ENCODE measurements at places on chromosomes 7 and 10. TPM values are rescaled to one million over a fixed set of nuclear protein-coding genes. Genes with fewer than 3 reads are reported as not detected.

VPS41 gene
- total RNA-seq, result 78.9 TPM

TDRD1 gene
- total RNA-seq, result 0.08 TPM

SLC26A3 gene
- total RNA-seq, result not detected

OPN4 gene
- not detected for total RNA-seq

CALN1 gene
- 0.18 TPM for total RNA-seq

EGR2 gene
- 10.0 TPM for total RNA-seq
